ENCODE measurements at places on chromosomes 13 and 19.

GRCh38 chr13:64333888-64334287 is 2896.2 kb downstream of the PCDH9 start:
- DNase-seq: no peak

- DNase-seq: peak; percentile 45
Measured at GRCh38 chr19:28956961-28957360, 256.0 kb downstream of the UQCRFS1 start.

DNA sequence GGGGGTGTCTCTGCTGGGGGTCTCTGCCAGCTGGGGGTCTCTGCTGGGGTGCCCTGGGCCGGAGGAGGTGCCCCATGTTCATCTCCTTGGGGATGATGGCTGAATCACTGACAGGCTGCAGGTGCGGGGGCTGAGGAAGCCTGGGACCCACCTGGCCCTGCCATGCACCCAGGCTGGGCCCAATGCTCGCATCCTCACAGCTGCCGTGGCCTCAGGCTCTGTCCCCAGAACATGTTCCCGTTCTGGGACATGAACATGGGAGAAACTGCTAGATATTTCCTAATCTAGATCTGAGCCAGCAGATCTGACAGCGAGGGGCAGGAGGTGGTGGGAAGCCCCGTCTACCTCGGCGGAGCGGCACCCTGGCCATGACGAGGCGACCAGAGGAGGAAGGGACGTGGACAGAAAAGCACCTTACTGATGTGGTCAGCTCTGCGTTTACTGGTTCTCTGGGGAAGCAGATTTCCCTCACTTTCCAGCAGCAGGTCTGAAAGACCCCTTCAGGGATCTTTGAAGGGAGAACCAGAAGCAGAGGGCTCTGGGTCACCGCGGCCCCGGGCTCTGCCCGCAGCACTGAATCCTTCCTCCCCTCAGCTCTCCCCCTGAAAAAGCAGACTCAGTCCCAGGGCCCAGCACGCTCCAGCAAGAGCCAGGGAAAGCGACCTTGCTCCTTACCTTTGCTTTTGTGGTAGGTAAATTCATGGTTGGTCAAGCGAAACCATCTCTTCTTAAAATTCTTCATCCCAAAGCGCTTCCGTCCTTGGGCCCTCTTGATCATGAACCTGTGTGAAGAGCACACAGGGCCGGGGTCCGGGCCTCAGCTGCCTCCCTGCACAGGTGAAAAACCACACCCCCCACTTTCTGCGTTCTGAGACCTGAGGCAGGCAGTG is 26.5 kb upstream of the C13orf46 start:
- no peak for DNase-seq

- DNase-seq: no peak
Measured at GRCh38 chr13:78215458-78216108, 297.0 kb upstream of the EDNRB start.

- no peak for DNase-seq
Measured at GRCh38 chr13:74732736-74733385, 598.7 kb upstream of the KLF12 start.

DNA sequence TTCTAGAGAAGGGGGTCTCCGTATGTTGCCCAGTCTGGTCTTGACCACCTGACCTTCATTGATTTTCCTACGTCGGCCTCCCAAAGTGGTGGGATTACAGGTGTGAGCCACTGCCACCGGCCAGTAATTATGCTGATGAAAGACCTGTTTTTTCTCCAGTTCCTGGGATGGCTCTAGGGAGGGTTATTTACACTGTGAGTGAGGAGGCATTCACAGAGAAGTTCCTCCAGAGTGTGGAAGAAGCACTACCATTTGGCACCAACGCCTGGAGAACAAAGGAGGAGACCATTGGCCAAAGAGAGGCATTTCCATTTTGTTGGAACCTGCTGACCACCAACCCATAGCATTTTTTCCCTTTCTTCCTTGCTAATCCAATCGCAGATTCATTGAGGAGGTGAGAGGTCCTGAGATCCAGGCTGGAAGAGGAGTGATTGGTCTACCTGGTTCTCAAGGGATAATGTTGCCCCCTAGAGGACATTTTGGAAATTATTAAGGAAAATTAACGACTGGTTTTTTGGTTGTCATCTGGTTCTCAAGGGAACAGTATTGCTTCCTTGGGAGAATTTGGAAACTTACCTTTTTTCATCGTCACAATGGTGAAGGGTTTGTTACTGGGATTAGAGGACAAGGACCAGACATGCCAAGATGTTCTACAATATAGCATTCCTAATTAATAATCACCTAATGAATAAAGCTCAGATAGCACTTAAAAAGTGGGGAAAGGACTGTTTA is 5.5 kb upstream of the SAE1 start:
- DNase-seq: peak; percentile 69

DNA sequence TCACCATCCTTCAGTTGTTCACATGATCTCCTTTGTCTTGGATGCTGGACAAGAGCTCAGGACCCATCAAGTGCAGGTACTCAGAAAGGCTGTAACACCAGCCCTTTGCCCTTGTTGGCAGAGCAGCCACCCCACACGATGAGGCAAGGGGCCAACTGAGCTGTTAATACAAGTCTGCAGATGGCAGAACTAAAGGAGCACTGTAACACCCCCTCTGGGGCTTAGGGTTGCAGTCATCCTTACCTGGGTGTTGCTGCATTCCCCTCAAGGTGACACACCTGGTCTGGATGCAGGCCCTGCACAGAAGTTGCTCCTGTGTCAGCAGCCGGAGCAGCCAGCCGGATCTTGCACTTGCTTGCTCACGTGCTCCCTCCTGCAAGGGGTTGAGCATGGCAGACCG is 52.0 kb downstream of the STARD13 start:
- no peak for DNase-seq

- no peak for DNase-seq
Measured at GRCh38 chr13:20297181-20297580, 65.1 kb upstream of the GJB6 start.

- peak; percentile 2 for DNase-seq
Measured at GRCh38 chr13:27573265-27573664, 47.1 kb downstream of the LNX2 start.

- DNase-seq: no peak
Measured at GRCh38 chr13:102440259-102440936, 38.5 kb upstream of the FGF14 start.

GRCh38 chr19:16605553-16605994 is 22.4 kb downstream of the MED26 start:
- no peak for DNase-seq

DNA sequence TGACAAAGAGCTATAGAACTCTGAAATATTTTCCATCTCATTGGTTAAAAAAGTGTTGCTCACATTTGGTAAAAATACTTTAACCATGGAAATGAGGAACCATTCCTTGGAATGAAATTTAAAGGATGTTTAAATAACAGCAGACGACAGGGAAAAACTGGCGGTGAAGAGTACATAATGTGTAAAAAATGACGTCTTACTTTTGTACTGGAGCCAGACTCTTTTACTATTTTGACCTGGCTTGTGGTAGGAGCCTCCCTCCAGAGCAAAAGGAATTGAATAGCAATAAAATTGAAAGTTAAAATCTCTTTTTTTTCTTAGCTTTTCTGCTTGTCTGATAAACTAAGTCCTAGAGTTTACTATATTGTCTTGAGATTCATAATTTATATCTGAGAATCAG is 426.2 kb upstream of the KLHL1 start:
- DNase-seq: no peak

- no peak for DNase-seq
Measured at GRCh38 chr19:3659746-3660112, 33.1 kb upstream of the CACTIN start.

DNA sequence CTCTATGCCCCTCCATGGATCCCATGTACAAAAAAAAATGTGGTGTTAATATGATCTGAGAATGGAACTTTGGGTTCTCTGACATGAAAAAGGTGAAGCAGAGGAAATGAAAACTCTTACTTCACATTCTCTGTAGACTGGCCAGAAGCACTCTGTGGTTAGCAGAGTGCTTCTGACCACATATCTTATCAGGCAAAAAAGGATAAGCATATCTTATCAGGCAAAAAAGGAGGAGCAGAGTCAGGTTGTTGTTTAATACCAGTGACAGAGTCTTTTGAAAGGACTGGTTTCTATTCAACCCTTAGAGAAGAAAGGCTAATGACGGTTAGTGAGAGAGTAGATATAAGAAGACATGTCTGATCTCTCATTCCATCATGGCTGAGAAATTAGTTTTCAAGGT is 1404.8 kb downstream of the SLITRK1 start:
- no peak for DNase-seq

DNA sequence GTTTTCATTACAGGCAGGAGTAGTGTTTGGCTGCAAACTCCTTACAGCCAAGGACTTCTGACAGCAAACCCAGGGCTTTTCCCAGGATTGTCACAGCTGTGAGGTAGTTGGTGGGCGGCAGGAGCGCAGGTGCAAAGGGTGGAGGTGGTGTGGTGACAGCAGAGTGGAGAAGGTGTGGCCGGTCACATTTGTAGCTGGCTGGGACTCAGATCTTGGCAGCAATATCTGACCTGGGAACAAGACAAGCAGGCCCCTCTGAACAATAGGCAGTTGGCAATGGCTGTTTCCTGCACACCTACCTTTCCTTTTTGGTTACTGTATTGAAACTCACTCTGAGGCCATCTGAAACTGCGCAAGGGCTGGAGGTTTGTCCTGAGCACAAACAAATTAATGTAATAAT is 327.3 kb downstream of the COG6 start:
- no peak for DNase-seq

DNA sequence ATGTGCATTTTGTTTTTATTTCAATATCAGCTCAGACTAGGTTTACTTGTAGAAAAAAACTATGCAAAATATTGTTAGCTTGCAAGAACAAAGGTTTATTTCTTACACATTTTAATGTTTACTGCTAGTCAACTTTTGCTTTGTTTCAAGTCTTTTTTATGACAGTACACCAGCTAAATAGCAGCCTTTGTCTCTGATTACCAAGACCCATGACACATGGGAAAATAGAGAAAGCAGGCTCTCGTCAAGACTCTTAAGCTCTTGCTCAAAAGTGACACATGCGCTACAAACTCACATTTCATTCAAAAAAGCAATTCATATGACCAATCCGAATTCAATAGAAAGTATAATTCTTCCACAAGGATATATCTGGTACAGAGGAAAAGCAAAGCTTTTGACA is 642.3 kb upstream of the SLITRK1 start:
- no peak for DNase-seq

GRCh38 chr13:74103196-74103595 is 31.0 kb downstream of the KLF12 start:
- no peak for DNase-seq

GRCh38 chr13:51501592-51502152 is 48.8 kb upstream of the INTS6 start:
- peak; percentile 83 for DNase-seq

GRCh38 chr13:19587635-19588300 is 26.4 kb upstream of the TPTE2 start:
- DNase-seq: peak; percentile 32

DNA sequence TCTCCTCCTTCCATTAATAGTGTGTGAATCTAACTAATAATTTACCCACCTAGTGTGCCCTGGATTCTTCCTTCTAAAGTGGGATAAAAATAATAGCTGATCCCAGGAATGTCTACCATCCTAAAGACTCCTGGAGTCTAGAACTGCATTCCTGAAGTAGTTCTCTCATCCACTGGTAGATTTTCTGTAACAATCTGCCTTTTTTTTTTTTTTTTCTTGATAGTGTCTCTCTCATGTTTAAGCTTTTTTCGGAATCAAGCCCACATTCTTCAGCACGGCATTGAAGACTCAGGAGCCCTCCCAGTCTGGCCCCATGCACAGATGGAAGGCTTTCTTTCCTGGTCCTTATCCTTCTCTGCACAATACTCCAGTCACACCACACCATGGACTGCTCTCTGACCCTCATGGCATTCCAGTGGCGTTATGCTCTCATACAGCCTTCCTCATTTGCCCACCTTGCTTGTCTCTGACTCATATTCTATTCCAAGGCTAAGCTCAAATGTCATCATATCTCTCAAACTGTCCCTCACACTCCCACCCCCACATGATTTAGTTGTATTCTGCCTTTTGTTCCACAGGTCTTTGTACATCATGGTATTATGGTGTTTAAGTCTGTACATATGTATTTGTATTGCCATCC is 68.7 kb upstream of the FRY start:
- no peak for DNase-seq

DNA sequence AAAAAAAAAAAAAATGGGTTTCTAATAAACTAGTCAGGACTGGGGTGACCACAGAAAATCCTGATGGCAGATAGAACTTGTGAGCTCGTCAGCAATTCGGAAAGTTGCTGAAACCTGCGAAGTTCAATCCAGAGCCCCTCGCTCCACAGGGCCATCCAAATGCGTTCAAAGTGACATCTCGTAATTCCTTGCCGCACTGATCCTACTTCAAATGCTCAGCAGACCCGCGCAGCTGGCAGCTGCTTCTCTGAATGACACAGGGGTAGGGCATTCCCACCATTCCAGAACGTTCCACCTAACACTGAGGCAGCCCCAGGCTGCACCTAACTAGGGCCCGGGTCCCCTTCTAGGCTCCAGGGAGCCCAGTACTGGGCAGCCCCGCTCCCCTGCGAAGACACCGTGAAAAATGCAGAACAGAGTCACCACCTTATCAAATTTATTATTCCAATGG is 4.8 kb upstream of the DAPK3 start:
- DNase-seq: no peak

GRCh38 chr19:29662278-29662603 is 3.0 kb upstream of the PLEKHF1 start:
- no peak for DNase-seq

DNA sequence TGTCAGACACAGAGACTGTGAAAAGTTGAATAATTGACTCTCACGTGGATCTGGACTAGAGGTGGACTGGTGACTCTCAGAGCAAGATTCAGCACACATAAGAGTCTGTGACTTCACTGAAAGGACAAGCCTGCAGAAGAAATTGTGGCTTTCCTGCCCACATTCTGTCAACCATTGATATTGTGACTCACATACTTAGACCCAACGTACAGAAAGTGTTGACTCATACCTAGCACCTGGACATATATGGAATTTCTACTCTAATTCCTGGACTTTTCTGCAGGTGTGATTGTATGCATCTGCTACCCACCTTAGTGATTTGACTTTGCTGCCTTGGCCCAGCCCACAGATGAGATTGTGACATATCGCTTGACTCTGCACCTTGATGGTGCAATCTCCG is 15.6 kb upstream of the ZNF730 start:
- DNase-seq: no peak

DNA sequence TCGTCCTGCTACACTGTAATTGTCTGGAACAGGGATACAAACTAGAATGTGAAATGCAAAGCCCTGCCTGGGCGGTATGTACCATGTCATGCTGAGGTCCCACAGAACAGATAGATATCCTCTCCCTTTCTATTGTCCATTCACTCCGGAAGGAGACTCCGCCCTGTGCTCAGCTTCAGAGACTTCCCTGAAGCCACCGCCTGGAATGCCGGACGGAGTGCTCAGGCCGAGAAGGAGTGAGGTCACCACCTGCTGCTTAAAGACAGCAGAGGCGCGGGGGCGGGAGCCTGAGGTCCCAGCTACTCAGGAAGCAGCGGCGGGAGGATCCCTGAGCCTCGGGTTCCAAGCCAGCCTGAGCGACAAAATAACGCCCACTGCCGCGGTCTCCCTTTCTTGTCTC is 890 bp upstream of the ZNF611 start:
- DNase-seq: no peak

Data from fibroblast of skin of right quadriceps (primary cell).